CD4-positive, alpha-beta T cell (primary cell): ENCODE measurements at places on chromosomes 7 and 10.

- no peak overlapping the region for H3K27ac ChIP-seq
- H3K4me3 ChIP-seq, result no peak overlapping the region
- no peak for DNase-seq
- no peaks in the 10 kb centered on the region for H3K27me3 ChIP-seq
- no peaks in the 10 kb centered on the region for H3K36me3 ChIP-seq
Measured at GRCh38 chr10:23676296-23676695, 237.4 kb downstream of the OTUD1 start.

GRCh38 chr7:102073931-102074880 is 212.5 kb upstream of the SH2B2 start:
- peaks cover 25% of the 10 kb centered on the region for H3K36me3 ChIP-seq
- H3K4me3 ChIP-seq, result no peak overlapping the region
- no peaks in the 10 kb centered on the region for H3K27me3 ChIP-seq
- H3K4me1 ChIP-seq, result no peaks in the 10 kb centered on the region

GRCh38 chr10:124266468-124267230 is 152.1 kb downstream of the OAT start:
- no peaks in the 10 kb centered on the region for H3K27me3 ChIP-seq
- H3K4me1 ChIP-seq, result no peaks in the 10 kb centered on the region
- H3K4me3 ChIP-seq, result no peak overlapping the region
- H3K36me3 ChIP-seq, result no peaks in the 10 kb centered on the region
- H3K27ac ChIP-seq, result no peak overlapping the region

- H3K4me1 ChIP-seq, result no peaks in the 10 kb centered on the region
- H3K36me3 ChIP-seq, result no peaks in the 10 kb centered on the region
- H3K27me3 ChIP-seq, result no peaks in the 10 kb centered on the region
- no peak overlapping the region for H3K27ac ChIP-seq
Measured at GRCh38 chr10:5497289-5497688, 2.1 kb downstream of the CALML5 start.

DNA sequence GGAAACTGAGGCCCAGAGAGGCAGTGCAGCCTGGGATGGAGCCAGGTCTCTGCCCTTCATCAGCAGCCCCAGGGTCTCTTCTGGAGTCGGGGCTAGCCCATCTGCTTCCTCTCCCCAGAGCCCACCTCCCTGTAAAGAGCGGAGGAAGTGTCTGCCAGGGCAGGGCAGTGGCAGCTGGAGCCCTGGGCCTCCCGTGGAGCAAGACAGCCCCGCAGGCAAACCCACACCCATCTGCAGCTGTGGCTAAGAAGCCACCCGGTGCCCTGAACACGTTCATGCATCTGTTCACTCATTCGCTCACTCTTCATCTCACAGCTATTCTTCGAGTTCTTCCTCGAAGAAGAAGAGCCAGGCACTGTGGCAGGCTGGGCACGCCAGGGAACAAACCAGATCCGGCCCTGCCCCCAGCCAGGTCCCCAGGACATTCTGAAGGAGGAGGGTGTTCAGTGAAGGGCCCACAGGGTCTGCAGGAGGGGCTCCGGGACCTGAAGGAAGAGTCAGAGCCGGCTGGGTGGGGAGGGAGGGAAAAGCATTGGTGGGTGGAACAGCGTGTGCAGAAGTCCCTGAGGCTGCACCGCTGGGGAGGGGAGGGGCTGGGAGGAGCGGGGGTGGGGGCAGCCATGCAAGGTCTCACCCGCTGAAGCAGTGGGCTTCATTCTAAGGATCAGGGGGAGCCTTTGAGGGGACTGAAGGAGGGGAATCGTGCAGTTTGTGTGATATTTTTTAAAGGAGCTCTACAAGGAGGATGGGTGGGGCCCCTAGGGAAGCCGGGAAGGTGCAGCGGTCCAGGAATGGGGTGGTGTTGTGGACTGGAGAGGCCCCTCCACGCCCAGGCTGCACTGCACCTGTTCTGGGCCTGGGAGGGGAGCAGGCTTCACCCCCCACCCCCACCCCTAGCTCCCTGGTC is 99.1 kb downstream of the UNCX start:
- no peaks in the 10 kb centered on the region for H3K36me3 ChIP-seq
- no peak overlapping the region for H3K27ac ChIP-seq
- DNase-seq, result no peak
- no peak overlapping the region for H3K4me3 ChIP-seq
- peaks cover 15% of the 10 kb centered on the region for H3K27me3 ChIP-seq

- no peaks in the 10 kb centered on the region for H3K4me1 ChIP-seq
- no peak for DNase-seq
- H3K36me3 ChIP-seq, result no peaks in the 10 kb centered on the region
- H3K27me3 ChIP-seq, result no peaks in the 10 kb centered on the region
Measured at GRCh38 chr10:76080451-76080850, 649.0 kb downstream of the LRMDA start.

- H3K27me3 ChIP-seq, result no peaks in the 10 kb centered on the region
- DNase-seq, result no peak
- H3K36me3 ChIP-seq, result no peaks in the 10 kb centered on the region
- H3K4me3 ChIP-seq, result no peak overlapping the region
- H3K27ac ChIP-seq, result no peak overlapping the region
Measured at GRCh38 chr10:28291881-28292297, 11.0 kb downstream of the MPP7 start.

GRCh38 chr7:154918266-154918665 is 84.7 kb downstream of the PAXIP1 start:
- H3K36me3 ChIP-seq, result no peaks in the 10 kb centered on the region
- DNase-seq, result no peak
- H3K27me3 ChIP-seq, result peaks cover 10% of the 10 kb centered on the region
- H3K27ac ChIP-seq, result no peak overlapping the region
- peaks cover 10% of the 10 kb centered on the region for H3K4me1 ChIP-seq

GRCh38 chr10:7895699-7896090 is 77.4 kb downstream of the TAF3 start:
- no peak overlapping the region for H3K4me3 ChIP-seq
- no peak overlapping the region for H3K27ac ChIP-seq
- H3K27me3 ChIP-seq, result no peaks in the 10 kb centered on the region
- peaks cover 14% of the 10 kb centered on the region for H3K36me3 ChIP-seq

GRCh38 chr7:45080265-45080957 is 8.4 kb downstream of the NACAD start:
- no peaks in the 10 kb centered on the region for H3K27me3 ChIP-seq
- no peaks in the 10 kb centered on the region for H3K4me1 ChIP-seq
- no peak overlapping the region for H3K27ac ChIP-seq
- no peak overlapping the region for H3K4me3 ChIP-seq
- DNase-seq, result no peak

DNA sequence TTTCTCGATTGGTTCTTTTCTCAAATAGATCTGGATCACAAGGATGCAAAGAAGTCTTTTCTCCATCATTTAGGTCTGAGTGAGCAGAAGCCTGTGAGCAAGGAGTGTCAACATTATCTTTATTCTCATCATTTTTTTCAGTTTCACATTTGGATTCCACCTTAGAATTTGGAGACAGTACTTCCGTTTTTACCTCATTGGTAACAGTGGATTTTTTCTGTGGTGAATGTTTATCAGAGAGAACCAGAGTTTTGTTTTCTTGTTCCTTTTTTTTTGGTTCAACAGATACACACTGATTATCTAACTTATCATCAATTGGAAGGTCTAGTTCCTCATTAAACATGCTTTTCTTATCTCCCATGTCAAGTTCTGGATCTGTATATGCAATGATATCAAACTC is 151.3 kb downstream of the GALNT11 start:
- no peak for DNase-seq
- no peak overlapping the region for H3K27ac ChIP-seq
- no peak overlapping the region for H3K4me3 ChIP-seq
- H3K27me3 ChIP-seq, result no peaks in the 10 kb centered on the region
- H3K4me1 ChIP-seq, result no peaks in the 10 kb centered on the region

DNA sequence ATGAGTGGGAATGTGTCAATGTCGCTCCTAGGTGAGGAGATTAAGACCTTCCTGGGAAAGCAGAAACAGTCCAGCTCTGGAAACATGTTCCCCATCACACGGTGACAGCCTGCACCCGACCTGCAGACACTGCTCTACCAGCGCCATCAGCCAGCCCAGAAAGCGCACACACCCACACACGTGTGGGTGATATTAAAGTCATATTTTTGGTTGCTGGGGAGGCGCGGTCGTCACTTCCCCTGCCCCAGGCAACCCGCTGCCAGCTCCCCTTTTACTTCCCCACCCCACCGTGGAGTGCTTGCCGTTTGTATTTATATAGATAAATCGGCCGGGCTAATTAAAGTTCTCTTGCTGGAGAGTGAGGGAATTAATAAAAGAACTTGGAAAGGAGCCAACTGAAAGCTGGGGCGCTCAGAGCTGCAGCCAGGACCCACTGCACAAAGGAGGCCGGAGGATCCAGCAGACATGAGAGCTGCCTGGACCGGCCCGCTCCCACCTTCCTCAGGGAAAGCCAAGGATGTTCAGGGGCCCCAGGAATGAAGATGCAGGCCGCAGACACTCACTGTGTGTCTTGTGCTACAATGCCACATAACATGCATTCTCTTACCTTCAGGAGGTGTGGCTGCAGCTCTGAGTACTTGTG is 145.2 kb upstream of the UNC5B start:
- H3K4me1 ChIP-seq, result no peaks in the 10 kb centered on the region
- no peaks in the 10 kb centered on the region for H3K27me3 ChIP-seq
- H3K4me3 ChIP-seq, result no peak overlapping the region
- DNase-seq, result no peak

GRCh38 chr7:151232917-151233701 is 826 bp downstream of the CHPF2 start:
- H3K27ac ChIP-seq, result peak overlapping the region; percentile 74
- peak; percentile 51 for DNase-seq
- no peaks in the 10 kb centered on the region for H3K27me3 ChIP-seq
- peak overlapping the region; percentile 95 for H3K4me3 ChIP-seq
- H3K36me3 ChIP-seq, result peaks cover 32% of the 10 kb centered on the region

DNA sequence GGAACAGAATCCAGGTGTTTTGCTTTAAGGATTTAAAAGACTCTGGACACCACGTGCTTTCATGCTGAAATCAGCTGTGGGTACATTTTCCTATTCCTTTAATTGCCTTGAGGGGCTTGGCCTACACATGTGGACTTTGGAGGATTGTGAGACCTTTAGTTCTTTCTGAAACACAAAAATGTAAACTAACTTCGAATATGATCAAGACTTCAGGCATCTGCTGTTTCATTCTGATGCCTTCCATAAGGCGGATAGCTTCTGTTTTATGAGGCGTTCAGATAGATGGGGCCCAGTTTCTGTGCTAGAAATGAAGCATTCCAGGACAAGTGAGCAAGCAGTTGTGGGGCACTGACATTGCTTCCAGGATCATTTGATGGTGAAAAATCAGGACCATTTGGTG is 1.5 kb upstream of the NOBOX start:
- H3K4me3 ChIP-seq, result no peak overlapping the region
- no peaks in the 10 kb centered on the region for H3K36me3 ChIP-seq
- H3K4me1 ChIP-seq, result no peaks in the 10 kb centered on the region
- no peaks in the 10 kb centered on the region for H3K27me3 ChIP-seq
- H3K27ac ChIP-seq, result no peak overlapping the region

DNA sequence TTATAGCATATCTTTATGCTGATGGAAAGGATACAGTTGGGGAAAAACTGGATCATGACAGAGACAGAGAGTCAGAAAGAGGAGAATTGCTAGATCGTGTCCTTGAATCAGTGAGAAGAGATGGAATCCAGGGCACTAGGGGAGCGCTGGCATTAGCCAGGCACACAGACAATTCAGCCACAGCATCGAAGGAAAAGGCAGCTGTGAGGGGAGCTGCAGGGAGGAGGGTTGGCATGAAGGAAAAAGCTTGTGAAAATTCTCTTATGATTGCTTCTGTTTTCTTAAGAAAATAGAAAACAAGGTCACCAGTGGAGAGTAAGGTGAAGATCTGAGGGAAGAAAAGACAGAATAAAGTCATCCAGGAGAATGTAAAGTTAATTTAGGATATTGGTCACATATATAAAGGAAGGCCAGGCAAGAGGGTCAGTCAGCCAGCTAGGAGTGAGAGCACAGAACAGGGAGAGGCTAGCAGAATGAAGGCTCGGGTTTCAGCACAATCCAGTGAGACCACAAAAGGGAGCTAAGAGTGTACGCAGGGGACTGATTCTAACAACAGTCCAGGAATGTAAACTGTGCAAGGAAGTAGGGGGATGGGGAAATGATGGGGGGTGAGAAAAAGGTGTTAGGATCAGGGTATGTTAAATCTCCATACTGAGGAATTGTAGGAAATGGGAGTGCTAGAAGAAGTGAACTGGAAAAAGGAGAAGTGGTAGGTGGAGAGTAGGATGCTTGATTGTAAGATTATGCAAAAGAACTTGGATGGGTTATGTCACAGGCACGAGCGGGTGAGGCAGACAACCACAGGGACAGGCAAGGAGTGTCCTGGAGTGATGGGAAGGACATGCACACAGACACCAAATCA is 112.0 kb downstream of the RNF32 start:
- no peaks in the 10 kb centered on the region for H3K27me3 ChIP-seq
- no peak overlapping the region for H3K27ac ChIP-seq

DNA sequence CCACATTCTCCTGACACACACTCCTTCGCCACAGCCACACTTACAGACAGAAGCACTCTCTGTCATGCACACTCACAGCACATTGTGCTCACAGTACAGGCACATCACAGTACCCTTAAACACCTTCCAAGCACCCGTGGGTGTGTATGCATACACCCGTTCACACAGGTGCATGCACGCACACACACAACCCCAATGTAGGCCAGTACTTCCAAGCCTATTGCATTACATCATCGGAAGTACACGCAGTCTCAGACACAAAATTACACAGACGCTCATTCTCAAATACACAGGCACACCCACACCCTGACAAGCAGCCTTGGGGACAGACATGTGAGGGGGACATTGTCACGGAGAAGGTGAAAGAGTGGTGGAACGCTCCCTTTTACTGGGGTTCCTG is 11.1 kb downstream of the KAZALD1 start:
- no peak for DNase-seq
- no peaks in the 10 kb centered on the region for H3K36me3 ChIP-seq
- H3K27me3 ChIP-seq, result peaks cover 31% of the 10 kb centered on the region
- H3K27ac ChIP-seq, result no peak overlapping the region
- no peaks in the 10 kb centered on the region for H3K4me1 ChIP-seq
- H3K4me3 ChIP-seq, result no peak overlapping the region

DNA sequence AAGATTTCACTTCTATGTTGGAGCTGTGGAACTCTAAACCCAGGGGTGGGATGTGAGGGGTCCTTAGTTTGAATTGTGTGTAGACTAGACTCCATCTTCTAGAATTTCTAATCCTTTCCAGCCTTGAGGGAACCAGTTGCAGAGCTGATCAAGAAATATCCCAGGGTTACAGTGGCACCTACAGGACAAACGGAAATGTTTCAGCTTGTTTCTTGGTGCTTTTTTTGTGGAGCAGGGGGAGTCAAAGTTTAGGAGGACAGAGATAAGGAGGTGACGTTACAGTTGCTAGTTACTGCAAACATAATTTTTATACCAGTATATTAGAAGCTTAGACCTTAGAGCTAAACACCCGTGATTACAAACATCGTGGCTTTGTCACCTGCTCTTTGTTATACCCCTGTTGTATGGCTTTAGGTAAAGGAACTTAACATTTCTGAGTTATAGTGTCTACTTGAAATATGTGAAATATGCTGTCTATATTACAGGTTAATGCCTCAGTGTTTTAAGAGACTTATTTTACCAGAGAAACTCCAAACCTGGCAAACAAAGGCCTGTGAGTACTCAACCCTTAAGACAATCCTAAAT is 84.5 kb upstream of the DYNC1I1 start:
- no peaks in the 10 kb centered on the region for H3K27me3 ChIP-seq
- no peak overlapping the region for H3K27ac ChIP-seq
- DNase-seq, result no peak
- no peaks in the 10 kb centered on the region for H3K36me3 ChIP-seq
